ENCODE measurements at places on chromosomes 4 and X.

DNA sequence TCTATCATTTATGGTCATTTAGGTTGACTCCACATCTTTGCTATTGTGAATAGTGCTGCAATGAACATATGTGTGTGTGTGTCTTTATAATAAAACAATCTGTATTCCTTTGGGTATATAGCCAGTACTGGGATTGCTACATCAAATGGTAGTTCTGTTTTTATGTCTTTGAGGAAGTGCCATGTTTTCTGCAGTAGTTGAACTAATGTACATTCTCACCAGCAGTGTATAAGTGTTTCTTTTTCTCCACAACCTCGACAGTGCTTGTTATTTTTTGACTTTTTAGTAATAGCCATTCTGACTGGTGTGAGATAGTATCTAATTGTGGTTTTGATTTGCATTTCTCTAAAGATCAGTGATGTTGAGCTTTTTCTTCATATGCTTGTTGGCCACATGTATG lies 80.5 kb downstream of the ARHGAP6 start:
- no peak for DNase-seq

- no peak for DNase-seq
Observed at GRCh38 chr4:169744601-169745000, 13.1 kb downstream of the HPF1 start.

DNA sequence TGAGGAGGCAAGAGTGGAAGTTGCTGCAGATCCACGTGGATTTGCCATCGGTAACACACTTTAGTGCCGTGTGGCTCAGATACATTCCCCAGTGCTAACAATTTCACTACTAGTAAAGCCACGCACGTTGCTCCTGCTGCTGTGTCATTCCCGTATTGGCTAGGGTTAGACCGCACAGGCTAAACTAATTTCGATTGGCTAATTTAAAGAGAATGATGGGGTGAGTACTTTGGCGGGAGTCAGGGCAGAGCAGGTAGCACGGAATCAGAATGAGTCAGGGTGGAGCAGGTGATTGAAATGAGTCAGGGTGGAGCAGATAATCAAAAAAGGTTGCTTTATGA lies 1337.5 kb downstream of the FSTL5 start:
- no peak for DNase-seq

- DNase-seq: peak; percentile 12
Observed at GRCh38 chrX:119015407-119016237, 41.2 kb downstream of the LONRF3 start.
